ENCODE measurements at places on chromosomes 2 and 18.

GRCh38 chr2:1731447-1731962, 12.8 kb downstream of the PXDN start:
- DNase-seq, result no peak

DNA sequence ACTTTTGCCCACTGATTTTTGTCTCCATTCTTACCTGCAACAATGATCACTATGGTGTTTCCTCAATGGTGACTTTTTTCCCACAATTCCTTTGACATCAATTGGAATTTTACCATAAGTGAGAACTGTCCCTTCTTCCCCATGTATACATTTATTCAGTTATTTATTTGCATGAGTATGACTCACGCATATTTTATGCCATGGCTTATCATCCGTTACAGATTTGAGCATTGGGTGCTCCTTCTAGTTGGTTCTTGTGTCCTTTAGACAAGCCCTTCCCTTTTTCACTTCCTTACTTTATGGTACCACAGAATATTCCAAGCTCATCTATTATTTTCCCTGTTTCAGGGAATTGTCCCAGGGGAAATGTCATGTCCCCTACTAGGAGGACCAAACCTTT, 7.6 kb downstream of the COX5B start:
- no peak for DNase-seq

DNA sequence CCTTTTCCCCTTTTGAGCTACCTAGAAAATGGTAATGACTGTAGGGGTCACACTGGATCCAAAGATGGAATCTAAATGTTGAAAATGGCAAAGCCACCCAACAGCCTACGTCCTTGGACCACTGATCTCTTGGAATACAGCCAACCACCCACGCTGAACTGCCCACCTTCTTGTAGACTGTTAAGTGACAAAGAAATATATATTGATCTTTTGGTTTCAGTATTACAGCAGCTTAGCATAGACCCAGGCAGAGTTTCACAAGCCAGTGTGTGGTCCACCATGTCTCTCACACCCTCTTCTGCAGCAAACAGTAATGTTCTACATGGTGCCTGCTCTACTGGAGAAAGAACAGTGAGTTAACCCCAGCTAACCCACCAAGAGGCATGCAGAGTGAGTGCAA, 20.2 kb downstream of the CACNB4 start:
- no peak for DNase-seq

DNA sequence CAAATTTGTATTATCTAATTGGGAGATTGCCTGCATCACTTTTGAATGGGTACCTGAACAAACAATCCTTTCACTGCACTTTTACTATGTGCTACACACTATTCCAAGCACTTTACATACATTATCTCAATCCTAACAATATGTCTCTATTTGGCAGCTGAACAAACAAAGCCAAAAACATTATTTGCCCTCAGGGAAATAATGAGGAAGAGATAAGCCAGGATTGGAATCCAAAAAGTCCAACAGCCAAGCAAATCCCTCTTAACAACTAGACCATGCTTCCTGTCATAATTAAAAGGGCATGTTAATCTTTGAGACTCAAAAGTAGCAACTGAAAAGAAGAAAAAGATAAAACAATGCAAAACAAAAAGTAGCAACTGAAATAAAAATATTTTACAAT, 32.1 kb downstream of the RPRD1A start:
- DNase-seq, result no peak

DNA sequence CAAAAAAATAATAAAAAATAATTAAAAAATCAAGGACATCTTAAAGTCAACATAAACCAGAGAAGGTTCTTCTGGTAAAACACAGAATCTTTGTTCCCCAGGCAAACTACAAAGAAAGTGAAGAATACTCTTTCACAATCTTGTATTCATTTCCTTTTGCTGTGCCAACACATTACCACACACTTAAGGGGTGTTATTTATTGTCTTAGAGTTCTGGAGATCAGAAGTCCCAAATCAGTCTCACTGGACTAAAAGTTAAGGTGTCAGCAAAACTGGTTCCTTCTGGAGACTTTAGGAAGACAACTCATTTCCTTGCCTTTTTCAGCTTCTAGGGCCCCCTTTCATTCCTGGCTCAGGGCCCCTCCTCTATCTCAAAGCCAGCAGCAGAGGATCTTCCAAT, 12.2 kb upstream of the CAB39 start:
- no peak for DNase-seq

- DNase-seq, result no peak
Observed at GRCh38 chr2:227479865-227480475, 8.0 kb downstream of the AGFG1 start.

- no peak for DNase-seq
Observed at GRCh38 chr2:119463136-119463535, 31.5 kb downstream of the TMEM37 start.

- DNase-seq, result no peak
Observed at GRCh38 chr2:54770211-54770610, 46.7 kb downstream of the EML6 start.

GRCh38 chr2:54789878-54790277, 66.4 kb downstream of the EML6 start:
- no peak for DNase-seq

DNA sequence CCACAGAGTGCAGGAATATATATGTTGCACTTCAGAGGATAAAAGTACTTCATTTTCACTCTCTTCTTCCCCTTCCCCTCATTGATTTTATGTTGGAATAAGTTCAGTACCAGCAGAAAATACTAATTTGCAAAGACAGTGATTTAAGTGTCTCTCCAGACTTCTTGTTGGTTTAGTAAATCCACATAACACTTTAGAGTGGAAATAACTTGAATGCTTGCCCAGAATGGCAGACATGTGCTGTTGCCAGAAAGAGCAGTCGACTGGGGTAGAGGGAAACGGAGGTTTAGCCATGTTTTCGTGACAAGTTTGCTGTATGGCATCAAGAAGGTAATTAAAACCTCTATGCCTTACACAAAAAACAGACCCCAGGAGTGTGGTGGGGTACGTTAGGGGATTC, 246.0 kb upstream of the CXCR4 start:
- DNase-seq, result no peak

DNA sequence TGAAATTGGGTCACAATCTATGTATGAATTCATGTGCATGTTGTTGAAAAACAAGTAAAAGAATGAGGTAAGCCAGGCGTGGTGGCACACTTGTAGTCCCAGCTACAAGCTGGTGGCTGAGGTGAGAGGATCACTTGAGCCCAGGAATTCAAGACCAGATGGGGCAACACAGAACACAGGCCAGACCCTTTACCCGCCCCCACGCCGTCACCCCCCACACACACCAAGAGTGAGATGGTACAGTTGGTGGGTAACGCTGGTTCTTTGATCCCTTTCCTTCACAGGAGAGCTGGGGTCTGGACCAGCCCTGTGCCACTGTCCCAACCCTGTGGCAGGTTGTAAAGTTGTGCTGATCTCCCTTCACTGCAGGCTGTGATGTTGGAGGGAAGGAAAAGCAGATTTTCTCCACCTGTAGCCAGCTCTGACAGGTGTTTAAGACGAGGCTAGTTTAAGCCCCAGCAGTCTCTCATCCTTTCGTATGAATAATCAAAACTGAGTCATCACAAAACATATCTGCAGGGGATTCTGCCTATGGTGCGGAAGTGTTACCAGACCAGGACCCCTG, 13.6 kb downstream of the B3GNT2 start:
- DNase-seq, result no peak

GRCh38 chr2:9269295-9269694, 62.7 kb downstream of the ASAP2 start:
- no peak for DNase-seq

DNA sequence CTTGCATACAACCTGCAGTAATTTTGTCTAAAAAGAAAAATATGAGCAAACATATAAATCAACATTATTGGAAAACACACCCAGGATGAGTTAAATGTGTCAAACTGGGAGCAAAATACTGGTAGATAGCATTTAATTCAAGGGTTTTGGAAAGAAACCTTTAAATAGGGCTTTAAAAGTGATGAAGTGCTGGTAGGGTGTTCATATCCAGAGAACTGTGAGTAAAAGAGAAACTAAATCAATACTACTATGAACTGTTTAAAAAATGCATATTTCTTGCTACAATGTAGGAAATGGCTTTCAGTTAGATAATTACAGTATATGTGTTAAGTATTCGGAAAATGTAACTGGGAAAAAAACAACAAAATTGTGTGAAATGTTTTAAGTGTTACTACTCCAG, 117.8 kb downstream of the ATAD2B start:
- no peak for DNase-seq

- no peak for DNase-seq
Observed at GRCh38 chr2:190412966-190413365, 4.8 kb downstream of the MFSD6 start.

- no peak for DNase-seq
Observed at GRCh38 chr2:226362980-226363379, 436.6 kb downstream of the IRS1 start.

- no peak for DNase-seq
Observed at GRCh38 chr2:19802086-19802841, 99.5 kb downstream of the TTC32 start.

- DNase-seq, result no peak
Observed at GRCh38 chr2:223001797-223002175, 50.2 kb upstream of the KCNE4 start.

DNA sequence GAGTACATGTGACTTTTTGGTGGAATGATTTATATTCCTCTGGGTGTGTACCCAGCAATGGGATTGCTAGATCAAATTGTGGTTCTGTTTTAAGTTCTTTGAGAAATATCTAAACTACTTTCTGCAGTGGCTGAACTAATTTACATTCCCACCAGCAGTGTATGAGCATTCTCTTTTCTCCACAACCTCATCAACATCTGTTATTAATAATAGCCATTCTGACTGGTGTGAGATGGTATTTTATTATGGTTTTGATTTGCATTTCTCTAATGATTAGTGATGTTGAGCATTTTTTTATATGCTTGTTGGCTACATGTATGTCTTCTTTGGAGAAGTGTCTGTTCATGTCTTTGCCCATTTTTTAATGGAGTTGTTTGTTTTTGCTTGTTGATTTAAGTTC, 267.4 kb upstream of the NT5C1B start:
- DNase-seq, result no peak

- DNase-seq, result no peak
Observed at GRCh38 chr2:64460330-64460729, 6.4 kb downstream of the LGALSL start.

GRCh38 chr18:2881088-2881839, 34.5 kb downstream of the EMILIN2 start:
- DNase-seq, result no peak

DNA sequence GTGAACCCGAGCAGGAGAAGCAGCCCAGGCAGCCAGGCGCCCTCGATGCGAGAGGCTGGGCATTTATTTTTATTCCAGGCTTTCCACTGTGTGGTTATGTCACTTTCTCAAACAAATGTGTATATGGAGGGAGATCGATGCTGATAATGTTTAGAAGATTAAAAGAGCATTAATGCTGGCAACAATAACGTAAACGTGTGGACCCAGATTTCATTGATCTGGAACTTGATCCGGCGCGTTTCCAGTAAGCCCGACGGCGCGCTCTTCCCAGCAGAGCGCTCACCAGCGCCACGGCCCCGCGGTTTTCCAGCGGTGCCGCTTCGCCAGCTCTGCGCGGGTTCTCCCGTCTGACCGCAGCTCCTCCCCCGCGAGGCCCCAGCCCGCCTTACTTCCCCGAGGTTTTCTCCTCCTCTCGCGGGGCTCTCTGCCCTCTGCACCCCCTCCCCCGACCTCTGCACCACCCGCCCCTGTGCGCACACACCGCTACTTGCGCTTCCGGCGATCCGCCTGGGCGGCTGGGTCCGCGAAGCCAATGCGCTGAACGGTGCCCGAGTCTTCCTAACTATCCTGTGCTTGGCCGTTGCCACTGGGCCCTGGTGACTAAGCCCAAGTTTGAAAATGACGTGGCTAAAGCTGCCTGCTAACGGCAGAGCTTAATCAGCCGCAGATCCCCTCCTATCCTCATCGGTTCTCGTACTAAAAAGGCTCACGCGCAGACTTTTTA, 6.1 kb downstream of the ONECUT2 start:
- peak; percentile 52 for DNase-seq

GRCh38 chr2:30985493-30986230, 152.6 kb downstream of the GALNT14 start:
- no peak for DNase-seq

DNA sequence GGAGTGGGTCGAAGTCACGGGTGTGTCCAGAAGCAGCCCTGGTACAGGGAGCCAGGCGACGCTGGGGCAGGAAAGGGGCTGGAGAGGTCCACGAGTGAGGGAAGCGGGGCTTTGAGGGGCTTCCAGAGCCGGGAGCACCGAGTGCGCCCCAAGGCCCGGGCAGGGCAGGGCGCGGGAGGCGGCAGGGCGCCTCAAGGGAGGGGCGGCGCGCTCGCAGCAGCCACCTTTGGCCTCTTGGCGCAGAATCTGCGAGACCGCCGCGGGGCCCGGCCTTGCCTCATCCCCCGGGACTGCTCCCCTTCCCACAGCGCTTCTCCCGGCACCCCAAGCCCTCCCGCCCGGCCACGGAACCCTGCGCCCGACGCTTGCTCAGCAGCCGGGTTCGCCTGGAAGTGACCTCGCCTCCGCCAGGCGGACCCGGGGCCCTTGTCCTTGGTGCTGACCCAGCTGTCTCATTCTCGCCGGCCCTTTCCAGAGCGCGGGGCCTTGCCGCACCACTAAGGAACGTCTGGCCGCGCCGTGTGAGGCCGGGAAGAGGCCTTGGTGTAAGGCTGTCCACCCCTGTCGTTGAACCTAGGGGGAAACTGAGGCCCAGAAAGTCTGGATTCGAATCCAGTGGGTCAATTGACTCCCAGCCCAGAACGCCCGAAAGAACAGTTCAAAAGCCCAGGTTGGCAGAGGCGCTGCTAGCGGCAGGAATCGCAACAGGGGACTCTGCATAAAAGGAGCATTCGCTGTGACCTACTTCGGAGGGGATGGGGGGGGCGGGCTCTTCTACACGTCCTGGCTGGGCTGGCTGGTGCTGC, 584 bp upstream of the DNER start:
- DNase-seq, result peak; percentile 46

GRCh38 chr2:160977854-160978253, 182.4 kb upstream of the TANK start:
- no peak for DNase-seq

- DNase-seq, result no peak
Observed at GRCh38 chr2:193943406-193943960, 1713.5 kb upstream of the SLC39A10 start.

- no peak for DNase-seq
Observed at GRCh38 chr2:158312981-158313380, 143.6 kb downstream of the CCDC148 start.

GRCh38 chr2:15628899-15629855, 37.5 kb downstream of the DDX1 start:
- DNase-seq, result no peak

GRCh38 chr2:190563109-190563508, 28.6 kb upstream of the NEMP2 start:
- no peak for DNase-seq

GRCh38 chr2:190467575-190468083, 59.5 kb downstream of the MFSD6 start:
- DNase-seq, result no peak

- DNase-seq, result no peak
Observed at GRCh38 chr2:143700865-143701264, 571.6 kb downstream of the ARHGAP15 start.

DNA sequence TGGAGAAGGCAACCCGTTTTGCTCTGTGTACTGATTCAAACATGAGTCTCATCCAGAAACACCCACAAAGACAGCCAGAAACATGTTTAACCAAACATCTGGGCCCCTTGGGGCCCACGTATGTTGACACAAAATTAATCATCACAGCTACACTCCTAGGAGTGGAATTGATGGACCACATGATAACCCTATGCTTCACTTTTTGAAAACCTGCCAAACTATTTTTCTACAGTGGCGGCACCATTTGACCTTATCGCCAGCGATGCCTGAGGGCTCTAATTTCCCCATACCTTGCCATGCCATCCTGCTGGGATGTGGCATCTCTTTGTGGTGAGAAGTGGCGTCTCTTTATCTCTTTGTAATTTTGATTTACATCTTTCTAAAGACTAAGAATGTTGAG, 38.5 kb downstream of the PSMG2 start:
- no peak for DNase-seq
